ENCODE measurements at places on chromosomes 12 and 14.

GRCh38 chr12:32115404-32116104 lies 8.9 kb downstream of the BICD1 start:
- peak; percentile 90 for DNase-seq

GRCh38 chr12:40336573-40337199 lies 111.9 kb downstream of the LRRK2 start:
- DNase-seq, result peak; percentile 16

DNA sequence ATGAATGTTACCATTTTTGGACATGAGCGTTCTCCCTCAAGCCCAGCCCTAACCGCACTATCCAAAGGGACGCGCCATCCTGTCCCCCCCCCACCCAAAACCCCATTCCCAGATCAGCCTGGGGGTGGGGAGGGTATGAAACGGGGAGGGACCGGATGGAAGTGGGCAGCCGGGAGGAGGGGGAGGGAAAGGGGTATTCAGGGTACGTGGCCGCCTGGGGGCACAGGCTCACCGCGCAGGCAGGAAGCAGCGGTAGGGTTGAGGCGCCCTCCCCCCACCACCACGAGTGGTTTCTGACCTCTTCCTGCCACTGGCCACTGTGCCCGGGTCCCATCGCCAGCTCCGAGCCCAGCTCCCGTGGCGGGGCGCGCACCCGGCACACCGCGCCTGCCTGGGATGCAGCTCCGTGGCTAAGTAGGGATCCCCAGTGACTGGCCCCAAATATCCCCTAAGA lies 1.4 kb downstream of the ACTN1 start:
- peak; percentile 13 for DNase-seq

DNA sequence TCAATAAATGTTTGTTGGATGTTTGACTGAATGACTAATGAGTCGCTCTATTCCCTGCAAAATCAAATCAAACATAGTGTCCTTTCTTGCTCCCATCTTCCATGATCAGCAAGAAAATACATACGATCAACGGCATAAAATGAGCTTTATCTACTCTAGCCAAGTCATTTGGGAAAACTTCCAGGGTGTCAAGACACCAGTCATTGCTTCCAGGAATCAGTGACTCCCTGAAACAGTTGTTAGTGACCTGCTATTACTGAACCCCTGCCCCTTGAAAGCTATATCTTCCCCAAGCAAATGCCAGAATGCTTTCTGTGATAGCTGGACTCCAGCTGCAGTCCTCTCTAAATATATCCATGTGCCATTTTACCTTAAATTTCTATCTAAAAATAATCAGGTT lies 169.5 kb upstream of the SSTR1 start:
- no peak for DNase-seq

- DNase-seq, result no peak
These were observed 1.8 kb downstream of the VRK1 start for GRCh38 chr14:96798956-96799355.

- no peak for DNase-seq
These were observed 78.8 kb downstream of the TMCC3 start for GRCh38 chr12:94571556-94571955.

DNA sequence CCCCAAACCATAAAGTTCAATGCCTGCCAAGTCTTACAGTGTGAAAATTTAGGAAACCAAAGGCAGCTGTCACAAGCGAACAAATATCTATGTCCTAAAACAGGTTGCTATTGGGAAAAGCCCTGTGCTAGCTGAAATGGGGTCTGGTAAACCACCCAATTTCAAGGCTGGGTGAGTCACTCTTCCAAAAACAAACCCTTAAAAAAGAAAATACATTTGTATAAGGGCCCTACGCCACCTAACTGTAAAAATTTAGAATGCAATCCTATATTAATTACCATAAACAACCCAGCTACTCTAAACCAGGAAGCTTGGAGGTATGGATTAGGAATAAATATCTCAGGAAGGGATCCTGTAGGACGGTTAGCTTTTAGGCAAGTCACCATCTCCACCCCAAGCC lies 32.1 kb downstream of the PRMT8 start:
- DNase-seq, result no peak

DNA sequence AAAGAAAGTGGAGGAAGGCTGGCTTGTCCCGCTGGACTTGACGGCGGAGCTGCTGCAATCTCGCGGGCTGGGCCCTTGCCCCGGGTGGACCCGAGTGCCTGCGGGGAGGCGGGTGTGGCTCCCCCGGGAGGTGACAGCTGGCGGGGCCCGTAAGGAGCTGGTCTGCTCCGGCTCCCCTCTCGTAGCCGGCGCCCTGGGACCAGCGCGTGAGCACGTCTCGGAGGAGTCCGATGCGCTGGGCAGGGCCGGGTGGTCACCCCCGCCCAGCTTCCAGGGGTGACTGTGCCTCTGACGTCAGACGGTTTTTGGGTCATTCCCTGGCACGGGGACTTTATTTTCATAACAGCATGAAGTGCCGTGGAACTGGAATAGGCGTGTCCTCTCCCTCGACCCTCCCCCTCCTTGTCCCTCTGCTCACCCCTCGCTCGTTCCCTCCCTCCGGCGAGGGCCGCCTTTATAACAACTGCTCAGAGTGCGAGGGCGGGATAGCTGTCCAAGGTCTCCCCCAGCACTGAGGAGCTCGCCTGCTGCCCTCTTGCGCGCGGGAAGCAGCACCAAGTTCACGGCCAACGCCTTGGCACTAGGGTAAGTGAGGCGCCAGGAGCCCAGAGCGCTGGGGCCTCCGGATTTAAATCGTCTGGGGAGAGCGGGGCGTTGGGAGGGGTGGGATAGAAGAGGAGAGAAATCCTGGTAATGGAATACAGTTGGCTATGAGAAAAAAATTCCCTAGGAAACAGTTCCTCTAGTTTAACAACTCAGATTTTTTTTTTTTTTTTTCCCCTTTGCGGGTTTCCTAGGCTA lies at the start of gene GPRC5A:
GPRC5A (plus strand) TSS at position 483 of the 801 bp plus-strand sequence. CDS start 16,688 bp downstream, outside the sequence.
- no peak for DNase-seq

DNA sequence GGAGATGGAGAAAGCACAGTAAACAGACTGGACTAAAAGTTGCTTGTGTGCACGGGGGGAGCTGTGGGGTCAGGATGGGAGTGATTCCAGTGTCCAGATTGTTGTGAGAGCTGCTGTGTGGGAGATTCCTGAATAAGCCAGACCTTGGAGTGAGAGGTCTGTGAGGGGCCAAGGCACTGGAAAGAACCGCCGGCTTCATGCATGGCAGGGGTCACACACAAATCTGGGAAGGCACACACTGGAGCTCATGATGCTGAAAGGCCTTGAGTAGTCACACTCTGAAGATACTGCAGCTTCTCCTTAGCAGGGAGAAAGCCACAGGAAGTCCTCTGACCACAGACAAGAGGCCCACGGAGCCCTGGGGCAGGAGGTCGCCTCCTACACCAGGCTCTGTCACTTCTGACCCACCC lies 23.1 kb downstream of the ADCY6 start:
- no peak for DNase-seq

DNA sequence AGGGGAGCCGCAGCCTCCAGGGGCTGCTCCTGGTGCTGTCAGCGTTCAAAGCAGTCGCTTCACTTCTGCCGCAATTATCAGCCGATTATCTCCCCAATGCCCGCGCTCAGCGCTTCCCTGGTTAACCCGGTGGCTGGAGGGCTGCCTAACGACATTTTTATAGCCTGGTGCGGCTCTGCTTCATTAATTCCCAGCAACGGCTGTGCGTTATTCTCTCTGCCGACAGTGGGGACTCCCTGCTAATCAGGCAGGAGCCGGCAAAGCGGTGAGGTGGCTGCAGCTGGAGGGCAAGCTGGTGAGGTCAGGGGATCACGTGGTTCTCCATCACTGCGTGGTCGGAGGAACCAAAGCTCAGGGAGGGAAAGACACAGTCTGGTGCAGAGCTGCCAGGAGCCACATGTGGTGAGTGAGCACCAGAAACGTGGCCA lies 62.9 kb downstream of the GLRX5 start:
- DNase-seq, result peak; percentile 45

DNA sequence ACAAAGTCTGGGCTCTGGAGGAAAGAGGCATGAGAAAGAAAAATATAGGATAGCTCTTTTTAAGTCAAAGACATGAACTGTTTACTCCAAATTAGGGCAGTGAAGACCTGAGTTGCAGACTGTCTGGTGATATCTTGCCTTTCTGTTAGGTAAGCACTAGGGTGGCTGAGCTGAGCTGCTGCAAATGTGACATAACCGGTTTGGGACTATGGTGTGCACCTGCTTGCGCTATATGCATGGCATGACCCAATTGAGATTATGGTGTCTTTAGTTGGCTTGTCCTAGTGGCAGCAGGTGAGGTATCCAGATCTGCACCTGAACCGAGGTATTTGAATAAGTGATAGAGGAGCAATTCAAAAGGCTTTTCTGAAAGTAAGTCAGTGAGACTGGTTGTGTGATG lies 345.6 kb downstream of the APAF1 start:
- DNase-seq, result no peak

Measured in cerebellum (tissue), 4 donors.